ENCODE measurements at places on chromosomes 13 and 19.

DNA sequence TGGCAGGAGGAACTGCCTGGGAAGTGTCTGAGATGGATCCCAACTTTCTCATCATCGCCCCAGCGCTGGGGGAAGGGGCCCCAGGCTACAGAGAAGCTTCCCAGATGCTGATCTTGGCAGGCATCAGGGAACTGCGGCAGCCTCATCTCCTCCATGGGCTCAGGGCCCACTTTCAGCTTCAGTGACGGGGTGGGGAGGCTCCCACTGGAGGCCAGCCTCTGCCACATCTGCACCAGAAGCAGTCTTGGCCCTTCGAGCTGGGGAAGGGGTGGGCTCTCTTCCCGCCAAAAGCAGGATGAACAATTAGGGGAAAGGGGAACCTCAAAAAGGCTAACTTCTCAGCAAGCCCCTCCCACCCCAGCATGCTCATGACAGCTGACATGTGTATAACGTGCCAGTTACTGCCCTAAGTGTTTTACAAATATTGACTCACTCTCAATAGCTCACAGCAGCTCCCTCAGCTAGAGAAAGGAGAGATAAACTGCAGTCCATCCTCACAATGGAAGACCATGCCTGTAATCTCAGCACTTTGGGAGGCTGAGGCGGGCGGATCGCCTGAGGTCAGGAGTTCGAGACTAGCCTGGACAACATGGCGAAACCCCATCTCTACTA, 7.1 kb upstream of the S1PR2 start:
- no peak for DNase-seq

DNA sequence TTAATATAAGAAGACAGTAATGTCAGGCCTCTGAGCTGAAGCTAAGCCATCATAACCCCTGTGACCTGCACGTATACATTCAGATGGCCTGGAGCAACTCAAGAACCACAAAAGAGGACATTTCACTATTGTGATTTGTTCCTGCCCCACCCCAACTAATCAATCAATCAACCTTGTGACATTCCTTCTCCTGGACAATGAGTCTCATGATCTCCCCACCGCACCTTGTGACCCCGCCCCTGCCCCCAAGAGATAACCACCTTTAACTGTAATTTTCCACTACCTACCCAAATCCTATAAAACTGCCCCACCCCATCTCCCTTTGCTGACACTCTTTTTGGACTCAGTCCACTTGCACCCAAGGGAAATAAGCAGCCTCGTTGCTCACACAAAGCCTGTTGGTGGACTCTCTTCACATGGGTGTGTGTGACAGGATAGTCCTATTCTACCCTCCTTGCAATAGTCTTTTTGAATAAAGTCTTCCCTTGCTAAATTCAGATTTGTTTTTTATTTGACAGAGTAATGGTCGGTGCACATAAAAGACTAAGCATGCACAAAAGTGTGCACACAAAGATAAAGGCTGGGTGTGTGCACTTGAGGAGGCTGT, 14.0 kb downstream of the CD70 start:
- no peak for DNase-seq

- no peak for DNase-seq
Observed at GRCh38 chr13:77732287-77732686, 34.8 kb downstream of the SLAIN1 start.

DNA sequence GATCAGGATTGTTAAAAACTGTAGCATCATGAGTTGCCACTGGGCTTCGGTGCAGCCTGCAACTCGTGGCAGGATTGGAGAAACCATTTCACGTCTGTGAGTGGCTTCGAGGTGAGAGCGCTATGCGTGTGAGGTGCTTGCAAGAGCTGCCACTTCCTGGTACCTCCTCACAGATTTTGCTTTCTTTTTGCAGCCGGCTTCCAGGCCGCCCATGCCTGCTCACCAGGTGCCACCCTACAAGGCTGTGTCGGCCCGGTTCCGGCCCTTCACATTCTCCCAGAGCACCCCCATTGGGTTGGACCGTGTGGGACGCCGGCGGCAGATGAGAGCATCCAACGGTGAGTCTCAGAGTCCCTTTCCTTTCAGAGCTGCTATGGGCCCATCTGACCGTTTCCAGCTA, 57.9 kb upstream of the C1QTNF9 start:
- DNase-seq = no peak

DNA sequence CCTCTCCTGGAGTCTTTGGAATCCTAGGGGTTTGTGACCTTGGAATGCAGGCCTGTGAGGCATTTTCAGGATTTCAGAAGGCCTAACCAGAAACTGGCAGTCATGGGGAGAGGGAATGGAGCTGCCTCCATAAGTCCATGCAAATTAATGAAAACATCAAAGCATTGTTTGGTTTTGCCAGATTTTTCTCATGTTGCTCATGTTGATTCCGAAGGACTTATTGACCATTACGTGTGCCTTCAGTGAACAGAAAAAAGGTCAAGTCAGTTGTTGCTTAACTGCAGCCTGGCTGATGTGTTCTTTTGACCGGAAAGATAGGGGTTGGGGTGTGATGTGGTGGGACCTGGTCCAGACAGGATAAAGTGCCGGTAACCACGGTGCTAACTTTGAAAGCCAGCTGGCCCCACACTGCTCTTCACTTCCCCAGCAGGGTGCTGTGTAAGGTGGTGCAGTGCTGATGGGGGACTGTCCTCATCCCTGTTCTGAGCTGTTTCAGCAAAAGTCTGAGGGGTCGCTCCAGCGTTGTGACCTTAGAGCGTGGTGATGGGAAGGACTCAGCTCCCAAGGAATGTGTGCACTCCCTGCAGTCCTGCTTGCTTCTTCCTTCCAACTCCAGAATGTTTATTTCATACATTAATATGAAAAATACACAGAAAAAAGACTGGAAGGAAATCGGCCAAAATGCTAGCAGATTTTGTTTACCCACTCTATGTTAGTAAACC, 3.5 kb downstream of the RNF113B start:
- no peak for DNase-seq

GRCh38 chr13:29937841-29938240, 87.4 kb upstream of the UBL3 start:
- DNase-seq = no peak

GRCh38 chr13:50200988-50201387, 185.7 kb downstream of the KCNRG start:
- no peak for DNase-seq

GRCh38 chr13:77492982-77493381, 42.5 kb upstream of the SCEL start:
- no peak for DNase-seq

DNA sequence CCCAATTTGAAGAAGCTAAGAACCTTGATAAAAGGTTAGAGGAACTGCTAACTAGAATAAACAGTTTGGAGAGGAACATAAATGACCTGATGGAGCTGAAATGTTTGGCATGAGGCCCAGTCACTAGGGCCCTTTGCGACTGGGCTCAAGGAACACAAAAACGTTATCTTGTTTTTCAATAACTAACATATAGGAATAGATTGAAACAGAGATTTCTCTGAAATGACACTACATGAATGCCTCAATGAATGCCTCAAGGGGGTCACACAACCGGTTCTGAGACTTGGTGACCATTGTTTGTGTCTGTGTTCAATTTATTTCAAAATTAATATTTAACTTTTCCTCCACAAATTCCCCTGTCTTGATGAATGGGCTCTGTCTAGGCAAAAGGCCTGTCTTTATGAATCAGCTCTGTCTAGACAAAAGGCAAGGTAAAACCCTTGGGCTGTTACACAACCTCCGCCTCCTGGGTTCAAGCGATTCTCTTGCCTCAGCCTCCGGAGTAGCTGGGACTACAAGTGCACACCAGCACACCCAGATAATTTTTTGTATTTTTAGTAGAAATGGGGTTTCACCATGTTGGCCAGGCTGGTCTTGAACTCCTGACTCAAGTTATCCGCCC, 932 bp upstream of the ZNF486 start:
- no peak for DNase-seq

DNA sequence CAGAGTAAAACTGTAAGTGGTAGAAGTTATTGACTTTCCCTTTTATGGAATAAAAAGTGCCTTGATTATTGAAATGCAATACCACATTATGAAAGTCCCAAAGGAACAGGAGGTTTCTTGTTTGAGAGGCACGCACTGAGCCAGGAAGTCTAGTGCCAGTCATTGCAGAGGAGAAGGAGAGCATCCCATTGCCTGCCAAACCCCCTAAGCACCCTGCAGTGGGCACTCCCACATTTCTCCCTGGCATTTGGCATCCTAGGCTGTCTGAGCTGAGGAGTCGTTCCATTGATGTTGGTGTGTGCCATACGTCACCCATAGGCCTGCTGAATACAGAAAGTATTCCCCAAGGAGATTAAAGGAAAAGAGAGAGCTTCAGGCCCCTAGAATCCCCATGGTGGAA, 85.7 kb upstream of the MBNL2 start:
- DNase-seq = no peak

DNA sequence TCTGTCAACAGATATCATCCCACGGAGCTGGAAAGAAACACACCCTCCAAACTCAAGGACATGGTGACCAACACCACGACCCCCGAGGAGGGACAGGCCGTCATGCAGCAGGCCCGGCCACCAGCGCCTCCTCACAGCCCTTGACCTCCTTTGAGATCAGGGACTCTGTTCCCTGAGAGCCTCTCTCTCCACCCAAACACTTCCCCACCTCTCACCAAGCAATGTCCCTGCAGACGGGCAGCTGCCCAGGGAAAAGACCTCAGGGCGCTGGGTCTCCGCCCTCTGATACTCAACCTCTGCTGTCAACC, 10.0 kb downstream of the SCGB2B2 start:
- DNase-seq = no peak

- no peak for DNase-seq
Observed at GRCh38 chr13:45350152-45350551, 9.2 kb upstream of the TPT1 start.

DNA sequence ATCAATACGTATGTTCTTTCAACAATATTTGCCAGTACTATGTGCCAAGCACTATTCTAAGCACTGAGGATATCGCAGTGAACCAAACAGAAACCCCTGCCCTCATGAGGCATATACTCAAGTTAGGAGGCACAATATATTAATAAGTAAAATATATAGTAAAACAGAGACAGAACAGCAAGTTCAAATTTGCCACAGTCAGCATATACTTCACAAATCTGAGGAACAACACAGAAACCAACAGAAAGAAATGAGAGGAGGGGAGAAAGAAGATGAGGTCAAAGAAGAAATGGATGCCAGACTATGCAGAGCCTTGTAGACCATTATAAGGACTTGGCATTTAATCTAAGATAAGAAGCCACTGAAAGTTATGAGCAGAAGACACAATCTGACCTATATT, 59.9 kb downstream of the KATNAL1 start:
- no peak for DNase-seq

DNA sequence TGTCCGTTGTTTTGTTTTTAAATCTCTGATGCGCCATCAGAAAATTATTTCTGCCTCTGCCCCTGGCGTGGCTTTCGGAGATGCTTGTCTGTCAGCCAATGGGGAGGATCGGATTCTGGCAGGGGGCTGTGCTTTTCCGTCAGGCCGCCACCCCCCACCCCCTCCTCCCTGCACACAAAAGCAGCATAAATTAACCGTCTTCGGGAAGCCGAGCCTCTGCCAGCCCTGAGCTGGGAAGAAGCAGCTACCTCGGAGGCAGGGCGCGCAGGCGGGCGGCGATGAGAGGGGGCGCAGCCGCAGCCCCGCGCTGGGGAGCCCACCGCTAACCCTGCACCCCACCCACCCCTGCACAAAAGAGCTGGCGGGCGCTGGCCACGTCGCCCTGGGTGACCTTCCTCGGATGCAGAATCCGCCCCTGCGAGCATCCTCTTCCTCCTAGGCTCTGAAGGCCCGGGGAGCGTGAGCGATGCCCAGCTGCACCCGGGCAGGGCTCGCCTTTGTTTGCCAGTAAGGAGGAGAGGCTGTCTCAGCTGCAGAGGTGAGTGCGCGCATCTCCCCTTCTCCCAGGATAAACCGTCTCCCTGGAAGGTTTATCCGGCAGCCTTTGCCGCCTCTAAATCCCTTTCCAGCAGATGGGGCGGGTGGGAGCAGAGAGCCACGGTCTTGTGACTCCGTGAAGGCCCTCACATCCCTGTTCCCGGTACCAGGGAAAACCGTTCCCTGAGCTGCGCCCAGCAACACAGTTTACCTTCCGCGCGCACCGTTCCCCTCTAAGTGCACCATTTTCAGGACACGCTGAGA, at the start of gene ATCAY:
Gene ATCAY (plus strand): TSS at position 215 of the 801 bp plus-strand sequence. CDS start 5,083 bp downstream, outside the sequence.
- no peak for DNase-seq

GRCh38 chr19:31347354-31347753, 1.9 kb downstream of the TSHZ3 start:
- DNase-seq = no peak

- no peak for DNase-seq
Observed at GRCh38 chr13:20350819-20351218, 118.7 kb upstream of the GJB6 start.

DNA sequence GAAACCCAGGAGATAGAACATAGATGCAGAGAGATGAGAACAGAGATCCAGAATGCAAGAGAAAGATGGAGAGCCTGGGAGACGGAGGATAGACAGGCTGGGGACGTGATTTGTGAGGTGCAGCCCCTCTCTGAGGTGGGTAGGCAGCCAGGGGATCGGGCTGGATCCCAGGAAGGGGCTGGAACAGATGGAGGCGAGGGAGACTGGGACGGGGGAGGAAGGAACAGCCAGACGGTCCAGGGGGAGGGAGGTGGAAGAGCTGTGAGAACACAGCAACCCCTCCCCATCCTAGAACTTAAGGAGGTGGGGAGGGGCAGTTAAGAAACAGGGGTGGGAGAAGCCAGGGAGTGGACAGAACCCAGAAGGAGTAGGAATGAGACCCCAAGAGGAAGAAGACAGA, 3.1 kb downstream of the SLC17A7 start:
- no peak for DNase-seq

GRCh38 chr13:73547239-73547638, 488.4 kb downstream of the KLF5 start:
- DNase-seq = no peak

DNA sequence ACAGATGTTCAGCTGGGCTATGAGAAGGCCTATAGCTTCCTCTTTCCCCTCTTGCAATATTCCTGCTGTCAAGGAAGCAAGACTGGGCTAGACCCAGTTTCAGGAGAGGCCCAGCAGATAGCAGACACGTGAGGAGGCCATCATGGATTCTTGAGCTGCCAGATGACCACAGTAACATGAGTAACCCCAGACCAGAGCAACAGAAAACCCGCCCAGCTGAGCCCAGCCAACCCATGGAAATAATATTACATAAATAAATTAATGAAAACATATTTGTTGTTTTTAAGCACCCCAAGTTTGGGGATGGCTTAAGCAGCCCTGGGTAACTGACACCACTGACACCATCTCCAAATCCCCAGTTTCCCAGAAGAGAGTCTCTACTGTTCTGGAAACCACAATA, 50.2 kb upstream of the PDCD5 start:
- DNase-seq = no peak

- DNase-seq = peak; percentile 12
Observed at GRCh38 chr13:59413126-59413525, 750.6 kb downstream of the DIAPH3 start.

GRCh38 chr13:110134801-110135200, 172.2 kb downstream of the COL4A1 start:
- DNase-seq = peak; percentile 30

GRCh38 chr19:47107953-47108746, 5.4 kb downstream of the ZC3H4 start:
- no peak for DNase-seq

GRCh38 chr19:732148-733069, 18.5 kb upstream of the MISP start:
- no peak for DNase-seq

- no peak for DNase-seq
Observed at GRCh38 chr19:13979686-13980085, 26.4 kb downstream of the RFX1 start.

- DNase-seq = no peak
Observed at GRCh38 chr13:46160065-46160464, 21.9 kb downstream of the LCP1 start.
